ENCODE measurements at places on chromosomes 3 and 15.
A peak's percentile ranks its signal among the peaks of the same experiment; 100 is the strongest.

- no peak for DNase-seq
These were observed 536 bp downstream of the ATP10A start for GRCh38 chr15:25862472-25863110.

GRCh38 chr3:45807133-45807532, 10.8 kb upstream of the SLC6A20 start:
- no peak for DNase-seq

DNA sequence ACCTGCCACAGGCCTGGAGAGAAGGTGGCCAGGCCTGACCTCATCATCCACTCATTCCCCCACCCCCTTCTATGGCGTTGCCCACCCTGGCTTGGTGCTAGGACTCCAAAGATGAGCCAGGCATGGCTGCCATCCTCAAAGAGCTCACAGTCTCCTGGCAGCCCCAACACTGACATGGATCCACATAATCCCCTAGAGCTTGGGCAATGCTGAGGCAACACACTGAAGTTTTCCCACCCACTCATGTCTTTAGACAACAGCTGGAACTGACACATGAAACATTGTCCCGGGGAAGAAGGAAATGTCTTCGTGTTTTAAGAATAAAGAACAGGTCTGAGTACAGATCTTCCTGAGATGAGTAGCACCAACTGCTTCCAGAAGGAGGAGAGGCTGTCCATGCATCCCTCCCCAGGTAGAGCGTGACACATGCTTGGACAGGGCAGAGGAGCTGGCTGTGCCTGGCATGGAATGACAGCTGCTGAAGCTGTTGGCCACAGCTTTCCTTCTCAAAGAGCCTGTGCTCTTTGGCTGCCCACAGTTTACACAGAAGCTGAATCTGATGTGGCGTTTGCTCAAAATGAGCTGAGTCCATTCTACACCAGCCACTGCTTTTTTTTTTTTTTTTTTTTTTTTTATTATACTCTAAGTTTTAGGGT, 70.1 kb downstream of the HOMER2 start:
- DNase-seq: no peak

DNA sequence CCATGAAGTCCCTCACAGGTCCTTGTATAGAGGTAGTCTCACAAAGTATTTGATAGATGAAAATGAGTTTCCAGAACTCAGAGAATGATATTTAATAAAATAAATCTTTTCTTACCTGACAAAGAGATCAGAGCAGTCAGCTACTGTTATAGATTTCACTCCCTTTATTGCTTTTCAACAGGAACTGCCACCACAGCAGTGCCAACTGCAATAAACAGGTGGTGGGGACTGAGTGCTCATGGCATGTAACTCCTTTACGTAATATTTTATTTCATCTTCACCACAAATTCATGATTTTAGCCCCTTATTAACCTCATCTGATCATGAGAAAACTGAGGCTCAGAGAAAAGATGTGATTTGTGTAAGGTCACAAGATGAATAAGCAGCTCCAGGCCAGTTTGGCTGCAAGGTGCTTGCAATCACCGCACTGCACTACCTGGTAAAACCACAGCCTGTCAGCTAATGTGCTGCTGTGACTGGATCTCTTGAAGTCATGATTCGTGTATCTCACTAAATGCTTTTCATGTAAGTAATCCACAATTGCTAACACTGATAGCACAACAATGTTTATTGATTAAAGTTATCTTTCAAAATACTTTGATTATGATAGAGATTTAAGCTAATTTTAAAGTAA, 78.8 kb downstream of the WNT5A start:
- DNase-seq: no peak

- no peak for DNase-seq
These were observed 188.7 kb upstream of the EIF1B start for GRCh38 chr3:40120806-40121205.

GRCh38 chr3:10495003-10495402, 10.4 kb downstream of the ATP2B2 start:
- no peak for DNase-seq

DNA sequence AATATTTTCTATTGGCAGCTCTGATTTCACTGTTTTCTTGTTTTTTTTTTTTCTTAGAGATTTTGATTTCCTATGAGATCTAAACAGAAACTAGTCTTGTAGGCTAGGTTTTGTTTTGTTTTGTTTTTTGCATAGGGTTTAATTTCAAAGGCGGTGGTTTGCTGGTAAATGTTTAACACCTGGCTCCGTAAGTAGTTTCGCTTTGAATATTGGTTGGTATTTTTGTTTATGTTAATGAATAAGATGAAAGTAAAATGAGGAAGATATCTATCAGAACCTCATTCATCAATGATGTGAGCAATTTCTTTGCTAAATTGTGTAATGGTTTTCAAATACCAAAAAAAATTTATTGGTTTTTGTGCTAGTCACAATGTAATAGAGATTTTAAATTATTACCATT, 39.7 kb upstream of the TM4SF1 start:
- DNase-seq: no peak

GRCh38 chr15:84570164-84570735, 30.6 kb upstream of the ZSCAN2 start:
- peak; percentile 15 for DNase-seq

GRCh38 chr3:66195347-66195783, 25.4 kb upstream of the SLC25A26 start:
- DNase-seq: no peak

DNA sequence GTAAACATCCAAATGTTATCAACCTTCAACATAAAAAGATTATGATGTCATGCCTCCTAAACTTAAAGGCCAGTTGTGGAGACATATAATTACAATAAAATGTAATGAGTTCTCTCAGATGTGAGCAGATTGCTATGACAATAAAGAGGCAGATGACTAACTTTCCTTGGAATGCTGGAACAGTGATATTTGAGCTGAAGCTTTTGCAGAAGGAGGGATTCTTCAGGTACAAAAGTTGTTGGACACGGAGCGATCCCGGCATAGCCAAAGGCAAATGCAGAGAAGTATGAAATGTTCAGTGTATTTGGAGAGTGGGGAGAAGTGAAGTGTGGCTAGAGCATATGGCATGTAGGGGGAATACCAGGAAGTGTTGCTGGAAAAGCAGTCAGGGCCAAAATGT, 520.1 kb downstream of the FGF12 start:
- no peak for DNase-seq
